ENCODE measurements at places on chromosomes 7 and 10.

DNA sequence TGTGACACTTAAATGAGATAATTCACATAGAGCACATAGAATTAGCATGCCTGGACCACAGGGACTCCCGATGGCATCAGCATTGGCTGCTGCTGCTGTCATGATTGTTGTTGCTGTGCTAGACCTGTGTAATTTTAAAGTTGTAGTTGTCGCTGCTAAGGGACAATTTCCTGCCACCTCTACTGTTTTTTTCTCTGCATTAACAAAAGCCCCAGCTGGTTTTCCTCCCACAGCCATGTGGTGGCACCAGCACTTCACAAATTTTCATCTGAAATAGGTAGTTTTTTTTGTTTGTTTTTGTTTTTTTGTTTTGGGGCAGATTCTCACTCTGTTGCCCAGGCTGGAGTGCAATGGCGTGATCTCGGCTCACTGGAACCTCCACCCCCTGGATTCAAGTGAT, 25.4 kb upstream of the PRXL2A start:
- peak; percentile 24 for DNase-seq

DNA sequence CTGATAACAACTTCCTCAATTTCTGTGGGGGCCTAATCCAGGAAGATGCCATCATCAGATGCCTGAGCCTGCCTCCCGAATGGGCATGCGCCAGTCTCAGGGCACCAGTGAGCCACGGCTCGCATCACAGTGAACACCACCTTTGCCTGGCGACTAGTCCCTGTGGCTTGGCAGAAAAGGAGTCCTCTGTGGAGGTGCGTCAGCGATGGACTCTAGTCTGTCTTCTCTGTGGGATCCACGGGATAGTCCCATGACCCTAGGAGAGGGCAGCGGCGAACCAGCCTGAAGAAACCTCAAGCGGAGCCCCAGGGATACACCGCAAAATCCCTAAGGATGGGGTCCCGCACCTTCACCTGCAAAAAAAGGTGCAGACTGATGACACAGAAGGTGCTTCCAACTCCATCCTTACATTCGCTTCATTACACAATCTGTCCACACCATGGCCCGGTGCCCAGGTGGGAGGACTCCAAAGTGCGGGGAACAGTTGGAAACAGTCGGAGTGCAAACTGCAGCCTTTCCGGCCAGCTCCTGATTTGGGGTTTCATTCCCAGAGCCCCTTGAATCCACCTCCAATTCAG, 35.1 kb upstream of the ZNF273 start:
- DNase-seq, result no peak

- peak; percentile 70 for DNase-seq
Observed at GRCh38 chr7:143458263-143458662, 15.0 kb downstream of the TAS2R60 start.

DNA sequence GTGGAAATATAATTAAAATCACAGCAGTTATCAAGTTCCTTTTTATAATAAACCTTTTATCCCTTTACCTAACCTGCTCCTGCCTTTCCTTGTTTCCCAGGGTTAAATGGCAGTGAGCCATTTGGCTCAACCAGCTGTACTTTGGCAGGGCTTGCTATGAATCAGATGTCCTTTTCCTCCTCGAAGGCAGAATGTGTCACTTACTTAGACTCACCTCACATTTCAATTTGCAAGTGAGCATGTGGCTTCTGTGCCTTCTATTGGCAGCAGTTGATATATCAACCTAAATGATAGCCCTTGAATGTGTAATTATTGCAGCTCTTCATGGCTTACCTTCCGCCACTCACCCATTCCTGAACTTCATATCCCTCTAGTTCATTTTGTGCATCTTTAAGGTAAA, 301.7 kb downstream of the CSTF2T start:
- DNase-seq, result no peak

DNA sequence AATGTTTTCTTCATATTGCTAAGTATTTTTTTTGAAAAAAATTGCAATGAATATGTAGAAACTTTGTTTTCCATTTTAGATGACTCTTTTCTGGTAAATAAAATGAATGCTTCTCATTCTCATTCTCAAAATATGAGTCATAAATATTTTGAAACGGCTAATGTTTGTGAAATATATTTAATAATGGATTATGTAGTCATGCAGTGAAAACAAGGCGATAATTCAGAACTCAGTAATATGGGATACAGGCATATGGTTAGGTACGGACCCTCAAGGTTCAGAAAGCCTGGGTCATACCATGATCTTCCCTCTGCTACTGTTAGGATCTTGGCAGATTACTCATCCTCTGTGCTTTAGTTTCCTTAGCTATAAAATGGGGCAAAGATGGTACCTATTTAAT, 46.2 kb upstream of the SLC39A12 start:
- no peak for DNase-seq

All from MV-4-11 (cell line).